ENCODE measurements at places on chromosomes 1 and 21.
A peak's percentile ranks its signal among the peaks of the same experiment; 100 is the strongest.

GRCh38 chr1:41259221-41259620, 17.1 kb upstream of the SCMH1 start:
- DNase-seq, result no peak

- DNase-seq, result no peak
Observed at GRCh38 chr1:227059076-227059475, 119.0 kb downstream of the COQ8A start.

GRCh38 chr1:217435204-217435603, 195.7 kb downstream of the GPATCH2 start:
- DNase-seq, result no peak

GRCh38 chr1:54421101-54421504, 14.9 kb upstream of the SSBP3 start:
- DNase-seq, result no peak

GRCh38 chr1:179677882-179678281, 65.2 kb upstream of the FAM163A start:
- no peak for DNase-seq

DNA sequence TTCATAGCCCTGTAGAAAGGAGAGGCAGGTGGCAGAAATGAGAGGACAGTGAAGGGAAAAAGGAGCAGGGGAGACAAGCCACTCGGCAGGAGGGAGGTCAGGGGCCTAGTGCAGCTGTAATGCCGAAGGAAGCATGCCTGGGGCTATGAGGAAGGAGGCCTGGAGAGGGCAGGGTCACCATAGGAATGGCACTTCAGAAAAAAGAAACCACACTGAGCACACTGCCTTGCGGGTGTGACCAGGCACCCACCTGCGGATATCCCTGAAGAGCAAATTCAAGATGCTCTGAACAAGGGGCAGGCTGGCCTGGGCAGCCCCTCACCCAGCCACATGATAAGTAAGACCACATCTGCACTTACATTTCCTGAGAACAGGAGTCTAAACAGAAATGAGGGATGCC, 104.7 kb downstream of the JAK1 start:
- DNase-seq, result no peak

GRCh38 chr21:15121655-15122120, 56.9 kb upstream of the NRIP1 start:
- DNase-seq, result no peak

DNA sequence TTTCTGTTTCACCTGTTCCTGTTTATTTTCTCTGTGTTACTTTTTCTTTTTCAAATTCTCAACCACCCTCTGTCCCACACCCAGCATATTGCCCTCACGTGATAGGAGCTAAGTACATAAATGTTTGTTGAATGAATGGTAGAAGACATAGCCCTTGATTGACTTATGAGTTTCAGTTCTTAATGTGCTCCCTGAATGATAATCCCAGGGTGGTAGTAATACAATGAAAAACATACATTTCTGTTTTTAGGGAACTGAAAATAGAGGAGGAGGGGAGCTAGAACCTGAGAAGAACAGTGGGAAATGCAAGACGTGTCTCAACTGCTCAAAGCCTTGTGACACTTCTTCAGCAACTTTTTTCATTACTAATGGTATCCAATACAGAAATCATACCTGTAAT, 147.1 kb downstream of the SPATA46 start:
- DNase-seq, result no peak

GRCh38 chr1:181028615-181029014, 5.2 kb upstream of the MR1 start:
- no peak for DNase-seq

DNA sequence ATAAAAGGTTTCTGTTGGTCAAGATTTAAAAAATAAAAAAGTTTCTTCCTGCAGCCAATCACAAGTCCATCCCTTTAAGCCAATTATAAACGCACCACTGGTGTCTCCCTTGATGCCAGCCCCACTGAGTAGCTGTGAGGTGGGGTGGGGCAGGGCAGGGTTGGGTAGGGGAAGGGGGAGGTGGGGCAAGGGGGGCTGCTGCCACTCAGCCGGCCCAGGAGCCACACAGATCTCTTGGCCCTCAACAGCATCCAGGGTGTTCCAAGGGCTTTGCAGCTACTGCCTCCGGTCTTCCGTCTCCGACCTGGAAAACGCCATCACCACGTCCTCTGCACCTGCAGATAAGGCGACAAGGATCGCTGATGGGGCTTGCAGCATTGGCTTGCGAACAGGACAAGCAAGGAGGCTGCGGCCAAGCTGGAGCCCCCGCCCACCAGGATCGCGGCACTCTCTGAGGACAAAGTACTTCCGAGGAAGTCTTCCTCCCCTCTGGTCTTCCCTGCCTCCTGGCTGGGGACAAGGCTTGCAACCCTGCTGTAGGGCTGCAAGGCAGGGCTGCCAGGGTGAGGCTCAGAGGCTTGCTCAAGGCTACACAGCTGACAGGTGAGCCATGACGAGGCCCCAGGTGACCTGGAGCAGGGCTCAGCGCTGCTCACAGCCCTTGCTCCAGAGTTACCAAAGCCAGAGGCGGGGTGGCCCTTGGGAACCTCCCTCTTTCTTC, 26.8 kb upstream of the CLSTN1 start:
- DNase-seq, result no peak

GRCh38 chr1:14367451-14367850, 231.0 kb upstream of the KAZN start:
- no peak for DNase-seq

GRCh38 chr1:163068716-163069115, 445 bp upstream of the RGS4 start:
- no peak for DNase-seq

DNA sequence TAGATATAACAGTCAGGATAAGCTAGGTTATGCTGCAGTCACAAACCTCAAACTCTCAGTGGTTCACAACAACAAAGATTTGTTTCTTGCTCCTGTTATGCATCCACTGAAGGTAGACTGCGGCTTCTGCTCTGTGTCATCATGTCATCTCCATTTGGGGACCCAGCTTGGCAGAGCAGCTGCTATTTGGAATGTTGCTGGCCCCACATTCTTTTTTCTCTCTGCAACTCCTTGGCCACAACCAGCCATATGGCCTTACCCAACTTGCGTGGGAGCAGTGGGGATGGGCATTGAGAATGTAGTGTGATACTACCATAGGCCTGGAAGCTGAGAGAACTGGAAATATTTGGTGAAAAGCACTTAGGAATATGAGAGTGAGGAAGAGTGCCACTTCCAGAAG, 26.4 kb downstream of the AGO4 start:
- DNase-seq, result no peak

GRCh38 chr1:93672069-93672468, 9.6 kb downstream of the BCAR3 start:
- DNase-seq, result no peak

GRCh38 chr1:44587796-44588460, 86.4 kb downstream of the TMEM53 start:
- no peak for DNase-seq

GRCh38 chr1:212012034-212012740, 23.2 kb downstream of the INTS7 start:
- peak; percentile 74 for DNase-seq

- no peak for DNase-seq
Observed at GRCh38 chr1:43065191-43065590, 106.5 kb upstream of the SLC2A1 start.

DNA sequence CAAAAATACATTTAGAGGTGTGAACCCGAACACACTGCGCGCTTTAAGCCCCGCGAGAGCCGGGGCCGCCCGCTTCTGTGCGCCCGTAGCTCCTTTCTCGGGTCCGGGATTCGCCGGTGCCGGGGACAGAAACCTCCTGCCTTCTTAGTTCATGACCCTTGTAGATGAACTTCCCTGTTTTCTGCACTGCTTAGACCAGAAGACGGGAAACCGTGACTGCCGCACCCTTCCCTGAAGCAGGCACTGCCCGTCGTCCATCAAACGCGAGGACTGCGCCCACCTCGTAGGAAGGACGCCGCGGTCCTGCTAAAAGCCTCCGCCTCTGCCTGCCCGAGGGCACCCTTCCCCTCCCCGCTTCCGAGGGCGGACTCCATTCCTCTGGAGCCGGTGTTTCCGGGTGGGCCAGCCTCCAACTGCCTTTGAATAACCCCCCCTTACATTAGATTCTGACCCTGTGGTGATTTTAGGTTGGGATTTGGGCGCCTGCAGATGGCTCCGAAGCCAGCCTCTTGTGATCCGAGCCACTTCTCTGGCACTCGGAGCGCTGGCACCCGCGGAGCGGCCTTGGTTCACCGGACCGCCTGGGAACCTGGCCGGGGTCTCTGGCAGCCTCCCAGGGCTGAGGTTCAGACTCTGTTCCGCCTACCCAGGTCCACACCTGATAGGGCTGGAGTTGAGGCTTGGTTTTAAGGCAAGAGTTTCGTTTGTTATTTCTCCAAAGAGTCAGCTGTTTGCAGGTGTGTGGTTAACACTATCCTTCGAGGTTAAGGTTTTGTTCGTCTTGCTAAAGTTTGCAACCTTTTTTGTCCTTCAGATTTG, 1.2 kb upstream of the PTTG1IP start:
- no peak for DNase-seq

DNA sequence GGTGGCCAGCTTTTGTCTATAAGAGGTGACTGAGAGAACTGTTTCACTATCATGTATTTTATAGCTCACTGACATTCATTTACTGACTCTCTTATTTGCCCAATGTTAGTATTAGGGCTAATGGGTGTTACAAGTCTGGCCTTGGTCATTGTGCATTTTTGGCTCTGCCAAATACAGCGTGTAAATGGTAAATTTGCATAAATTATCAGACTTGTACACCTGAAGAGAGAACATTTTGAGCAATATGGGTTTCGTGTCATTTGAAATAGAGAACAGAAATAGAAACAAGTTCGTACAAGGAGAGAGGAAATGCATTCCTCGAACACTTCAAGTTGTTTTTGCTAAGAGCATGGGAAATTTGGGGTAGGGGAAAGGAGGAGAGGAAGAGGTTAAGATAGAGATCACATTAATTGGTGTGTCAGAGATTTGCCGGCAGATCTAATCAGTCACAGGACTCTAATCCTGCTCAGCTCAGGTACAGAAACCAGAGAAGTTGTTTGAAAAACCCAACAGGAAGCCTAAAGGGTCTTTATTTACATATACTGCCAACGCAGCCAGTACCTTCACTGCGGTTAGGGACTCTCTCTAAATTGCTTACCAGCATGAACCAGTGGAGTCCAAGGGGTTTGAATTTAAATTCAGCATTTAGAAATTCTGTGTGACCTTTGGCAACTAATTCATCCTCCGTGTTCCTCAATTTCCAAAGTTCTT, 261.5 kb downstream of the GPATCH2 start:
- no peak for DNase-seq

DNA sequence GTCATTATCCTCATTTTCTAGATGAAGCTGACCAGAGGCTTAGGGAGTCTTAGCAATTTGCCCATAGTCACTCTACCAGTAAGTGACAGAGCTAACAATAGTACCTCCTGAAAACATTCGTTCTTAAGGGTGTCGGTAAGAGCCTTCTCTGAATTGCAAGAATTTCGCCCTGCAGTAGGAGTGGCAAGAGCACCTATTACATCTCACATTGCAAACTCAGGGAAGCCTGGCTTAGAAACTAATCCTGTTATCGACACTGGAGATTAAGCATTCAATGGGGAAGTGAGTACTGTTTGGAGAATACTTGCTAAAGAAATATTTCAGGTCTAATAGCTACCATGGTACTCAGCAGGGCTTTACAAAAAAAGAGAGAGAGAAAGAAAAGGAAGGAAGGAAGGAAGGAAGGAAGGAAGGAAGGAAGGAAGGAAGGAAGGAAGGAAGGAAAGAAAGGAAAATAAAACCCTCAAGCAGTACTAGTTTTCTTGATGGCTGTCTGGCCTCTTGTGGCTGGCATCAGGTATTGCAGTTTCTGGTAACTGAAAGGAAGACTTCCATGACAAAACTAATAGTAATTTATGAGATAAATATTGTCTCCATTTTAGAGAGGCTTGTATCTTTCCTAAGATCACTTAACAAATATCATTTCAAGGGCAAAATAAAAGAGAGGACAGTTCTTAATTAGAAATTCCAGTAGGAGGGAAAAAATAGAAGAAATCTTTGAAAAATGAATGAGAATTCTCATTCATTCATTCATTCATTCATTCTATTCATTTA, 10.4 kb downstream of the C1orf226 start:
- DNase-seq, result peak; percentile 51

- DNase-seq, result peak; percentile 71
Observed at GRCh38 chr1:104136621-104137020, 386.9 kb downstream of the AMY1C start.

DNA sequence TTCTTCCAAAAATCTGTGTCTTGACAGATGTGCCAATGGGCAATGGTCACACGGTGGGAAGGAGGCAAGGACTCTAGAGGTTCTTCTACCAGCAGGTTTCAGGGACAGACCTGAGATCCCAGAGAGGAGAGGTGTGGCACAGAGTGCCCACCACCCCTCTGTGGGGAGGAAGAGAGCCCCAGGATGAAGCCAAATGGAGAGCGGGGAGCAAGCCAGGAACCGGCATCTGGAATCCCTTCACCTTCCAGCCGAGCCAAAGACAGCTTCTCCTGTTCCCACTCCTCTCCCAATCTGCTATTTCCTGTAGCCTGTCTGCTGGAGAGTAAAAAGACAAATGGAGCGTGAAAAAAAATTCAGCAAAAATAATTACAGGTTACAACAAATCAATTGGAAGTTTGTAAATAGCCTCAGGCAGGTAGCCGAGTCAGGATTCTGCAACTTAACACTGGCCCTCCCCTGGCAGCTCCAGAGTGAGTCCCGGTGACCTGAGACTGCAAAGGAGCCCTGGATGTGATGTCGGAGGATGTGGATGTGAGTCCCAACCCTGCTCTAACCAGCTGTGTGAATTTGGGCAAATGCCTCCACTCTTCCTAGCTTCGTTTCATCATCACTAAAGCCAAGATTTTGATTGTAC, 45.4 kb upstream of the LRRN2 start:
- DNase-seq, result no peak

GRCh38 chr1:6317098-6317760, 56.3 kb upstream of the GPR153 start:
- no peak for DNase-seq

DNA sequence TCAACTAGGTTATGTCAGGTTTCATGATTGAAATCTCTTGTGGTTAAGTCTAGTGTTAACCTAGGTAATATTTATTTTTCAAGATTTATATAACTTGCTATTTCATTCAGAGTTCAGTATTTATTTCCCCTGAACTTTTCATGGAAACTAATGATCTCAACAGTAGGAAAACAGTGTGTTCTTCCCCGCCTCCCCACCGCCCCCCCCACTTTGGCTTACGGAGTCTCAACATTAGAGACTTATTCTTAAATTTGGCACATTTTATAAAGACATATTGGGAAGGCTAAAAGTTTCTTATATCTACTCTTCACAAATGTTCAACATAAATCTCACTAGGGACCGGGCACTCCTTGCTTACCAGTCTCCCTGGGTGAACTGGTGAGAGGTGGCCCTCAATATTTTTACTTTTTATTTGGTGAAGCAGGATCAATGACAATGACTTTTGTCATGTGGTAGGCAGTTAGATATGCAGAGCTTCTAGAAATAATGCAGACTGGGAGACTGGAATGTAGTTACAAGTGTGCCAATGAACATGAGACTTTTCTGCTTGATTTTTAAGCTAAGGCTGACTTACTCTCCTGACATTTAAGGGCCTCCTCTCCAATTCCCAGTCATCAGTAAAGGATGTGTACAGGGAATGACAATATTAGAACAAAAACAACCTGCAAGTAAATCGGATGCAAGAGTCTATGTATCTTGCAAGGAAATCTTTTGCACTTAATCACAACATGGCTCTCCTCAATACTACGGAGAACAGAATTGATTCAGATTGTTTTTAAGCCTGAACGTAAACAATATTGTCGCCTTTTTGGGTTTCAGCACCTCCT, 1.7 kb upstream of the MAN1A2 start:
- no peak for DNase-seq

Data from HAP-1 (cell line).